ENCODE measurements at places on chromosomes 6 and 20.

DNA sequence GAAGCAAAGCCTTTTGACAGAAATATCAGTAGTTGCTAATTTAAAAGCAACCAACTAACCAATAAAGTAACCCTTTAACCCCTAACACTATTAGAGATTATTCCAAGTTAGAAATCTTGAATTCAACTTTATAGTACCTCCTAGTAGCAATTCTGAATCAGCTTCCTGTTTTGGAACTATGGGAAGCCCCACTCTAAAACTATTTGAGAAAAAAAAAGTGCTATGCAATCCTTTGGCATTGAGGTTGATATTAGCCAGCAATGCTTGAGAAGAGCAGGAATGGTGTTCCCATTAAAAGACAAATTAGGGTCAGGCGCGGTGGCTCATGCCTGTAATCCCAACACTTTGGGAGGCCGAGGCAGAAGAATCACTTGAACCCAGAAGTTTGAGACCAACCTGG lies 306.2 kb upstream of the ZFP64 start:
- DNase-seq: no peak

DNA sequence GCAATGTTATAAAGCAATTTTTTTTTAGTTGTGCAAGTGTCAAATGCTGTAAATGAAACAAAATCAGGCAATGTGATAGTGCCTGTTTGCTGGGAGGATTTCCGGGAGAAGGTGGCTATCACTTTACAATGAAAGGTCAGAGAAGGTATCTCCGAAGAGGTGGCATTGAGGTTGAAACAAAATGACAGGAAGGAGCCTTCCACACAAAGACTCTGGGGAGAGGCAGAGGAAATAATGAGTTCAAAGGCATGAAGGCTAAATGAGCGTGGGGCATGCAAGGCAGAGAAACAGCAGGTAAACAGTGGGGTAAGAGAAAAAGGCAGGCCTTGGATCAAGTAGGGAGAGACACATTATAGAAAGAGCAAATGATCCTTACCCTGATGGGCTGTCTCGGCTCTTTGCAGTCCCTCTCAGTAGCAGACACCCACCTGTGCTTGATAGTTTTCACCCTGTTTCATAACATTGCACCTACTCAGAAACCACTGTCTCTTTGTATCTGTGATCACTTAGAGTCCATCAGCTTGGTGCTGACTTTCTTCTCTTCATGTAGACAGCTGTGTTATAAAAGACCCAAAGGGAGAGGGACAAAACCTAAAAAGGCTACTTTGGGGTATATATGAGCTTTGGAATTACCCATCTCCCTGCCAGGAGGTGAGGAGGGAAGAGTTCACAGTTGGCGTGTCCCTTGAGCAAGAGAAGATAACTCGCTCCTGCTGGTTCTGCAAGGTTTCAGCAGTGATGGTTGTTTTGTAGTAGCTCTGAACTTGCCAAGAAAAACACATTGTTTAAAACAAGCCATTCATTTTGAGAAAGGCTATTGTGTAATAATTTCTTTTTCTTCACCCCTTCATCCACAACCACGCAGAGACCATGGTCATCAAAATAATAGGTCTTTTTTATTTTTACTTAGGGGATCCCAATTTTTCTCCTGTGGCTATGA lies 22.3 kb downstream of the NRN1 start:
- no peak for DNase-seq

DNA sequence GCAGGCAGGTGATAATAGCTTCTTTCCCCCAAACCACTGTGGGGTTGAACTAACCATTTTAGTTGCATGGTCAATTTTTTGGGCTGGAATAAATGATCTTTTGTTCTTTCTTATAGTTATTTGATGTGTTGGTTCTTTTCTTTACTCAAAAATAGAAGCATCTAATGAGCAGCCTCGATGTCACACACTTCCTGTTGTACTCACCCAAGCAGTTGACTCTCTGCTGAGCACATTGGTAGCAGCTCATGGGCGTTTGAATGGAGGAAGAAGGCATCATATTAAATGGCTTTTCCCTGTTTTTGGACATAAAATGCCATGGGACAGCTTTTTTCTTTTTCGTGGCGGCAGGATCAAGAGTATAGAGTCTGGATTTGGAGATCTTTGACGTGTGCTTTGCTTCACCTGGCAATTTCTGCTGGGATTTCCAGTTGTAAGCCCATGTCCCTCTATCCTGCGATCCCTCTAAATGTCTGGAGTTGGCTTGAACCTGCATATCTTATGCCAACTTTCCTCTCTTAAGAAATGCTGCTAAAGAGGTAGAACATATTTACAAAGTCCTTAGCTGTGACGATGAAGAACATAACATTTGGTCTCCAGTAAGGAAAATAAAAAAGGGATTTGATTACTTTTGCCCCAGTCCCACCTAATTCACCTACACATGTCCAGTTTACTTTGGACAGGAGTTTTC lies 268.3 kb downstream of the PRL start:
- DNase-seq: no peak

- DNase-seq: no peak
Observed at GRCh38 chr6:146127447-146128215, 98.8 kb downstream of the GRM1 start.

GRCh38 chr6:8361259-8361658 lies 74.1 kb downstream of the SLC35B3 start:
- no peak for DNase-seq

DNA sequence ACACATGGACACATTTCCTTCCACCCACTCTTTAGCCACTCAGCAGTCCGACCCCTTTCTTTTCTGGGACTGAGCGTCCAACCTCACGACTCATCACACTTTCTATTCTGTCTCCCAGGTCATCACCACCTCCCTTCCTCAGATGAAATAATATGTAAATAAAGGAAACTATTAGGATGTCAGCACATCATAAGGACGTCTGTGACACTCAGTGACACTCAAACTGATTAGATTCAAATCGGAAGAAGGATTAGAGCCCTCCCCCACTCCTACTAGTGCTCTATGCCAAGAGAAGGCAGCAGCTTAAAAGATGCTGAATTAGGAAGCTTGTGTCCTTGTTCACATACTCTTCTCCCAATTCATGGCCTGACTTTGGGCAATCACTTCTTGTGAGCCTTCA lies 113.6 kb downstream of the TNFRSF21 start:
- DNase-seq: no peak

DNA sequence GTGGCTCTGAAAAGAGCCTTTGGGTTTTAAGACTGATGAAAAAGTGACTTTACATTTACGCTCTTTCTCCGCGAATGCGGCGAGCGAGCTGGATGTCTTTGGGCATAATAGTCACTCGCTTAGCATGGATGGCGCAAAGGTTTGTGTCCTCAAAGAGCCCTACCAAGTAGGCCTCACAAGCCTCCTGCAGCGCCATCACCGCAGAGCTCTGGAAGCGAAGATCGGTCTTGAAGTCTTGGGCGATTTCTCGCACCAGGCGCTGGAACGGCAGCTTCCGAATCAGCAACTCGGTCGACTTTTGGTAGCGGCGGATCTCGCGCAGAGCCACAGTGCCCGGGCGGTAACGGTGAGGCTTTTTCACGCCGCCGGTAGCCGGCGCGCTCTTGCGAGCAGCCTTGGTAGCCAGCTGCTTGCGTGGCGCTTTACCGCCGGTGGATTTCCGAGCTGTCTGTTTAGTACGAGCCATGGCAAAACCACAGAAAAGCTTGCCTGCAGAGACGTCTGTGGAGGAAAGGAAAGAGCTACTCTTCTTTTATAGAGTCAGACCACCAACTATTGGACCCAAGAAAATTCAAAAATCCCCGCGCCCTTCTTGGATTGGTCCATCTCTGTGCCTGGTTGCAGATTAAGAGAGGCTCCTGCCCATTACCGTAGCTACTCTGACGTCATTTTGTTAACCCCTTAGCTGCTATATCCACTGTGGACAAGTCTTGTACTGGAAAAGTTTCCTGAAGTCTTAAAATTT lies 55.5 kb upstream of the HFE start:
- peak; percentile 92 for DNase-seq

DNA sequence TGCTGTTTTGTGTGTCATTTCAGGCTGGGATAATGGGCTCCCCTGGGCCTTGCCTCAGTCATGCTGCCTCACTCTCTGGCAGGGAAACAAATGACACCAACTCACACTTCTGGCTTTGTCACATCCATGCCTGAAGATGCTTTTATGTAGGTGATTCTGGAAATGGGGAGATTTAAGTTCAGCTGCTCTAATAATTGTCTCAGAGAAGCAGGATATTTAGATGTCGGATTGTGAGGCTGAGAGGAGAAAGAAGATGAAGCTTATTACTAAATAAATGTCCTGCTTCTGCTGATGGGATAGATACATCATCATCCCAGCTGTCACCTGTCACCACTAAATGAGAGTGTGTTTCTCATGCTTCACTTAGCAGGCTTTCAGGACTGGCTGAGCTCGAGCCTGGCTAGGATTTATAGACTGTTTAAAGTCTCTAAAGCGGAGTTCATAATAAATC lies 480.2 kb upstream of the SPTLC3 start:
- DNase-seq: no peak

GRCh38 chr6:142444376-142444775 lies 142.6 kb downstream of the ADGRG6 start:
- DNase-seq: no peak

DNA sequence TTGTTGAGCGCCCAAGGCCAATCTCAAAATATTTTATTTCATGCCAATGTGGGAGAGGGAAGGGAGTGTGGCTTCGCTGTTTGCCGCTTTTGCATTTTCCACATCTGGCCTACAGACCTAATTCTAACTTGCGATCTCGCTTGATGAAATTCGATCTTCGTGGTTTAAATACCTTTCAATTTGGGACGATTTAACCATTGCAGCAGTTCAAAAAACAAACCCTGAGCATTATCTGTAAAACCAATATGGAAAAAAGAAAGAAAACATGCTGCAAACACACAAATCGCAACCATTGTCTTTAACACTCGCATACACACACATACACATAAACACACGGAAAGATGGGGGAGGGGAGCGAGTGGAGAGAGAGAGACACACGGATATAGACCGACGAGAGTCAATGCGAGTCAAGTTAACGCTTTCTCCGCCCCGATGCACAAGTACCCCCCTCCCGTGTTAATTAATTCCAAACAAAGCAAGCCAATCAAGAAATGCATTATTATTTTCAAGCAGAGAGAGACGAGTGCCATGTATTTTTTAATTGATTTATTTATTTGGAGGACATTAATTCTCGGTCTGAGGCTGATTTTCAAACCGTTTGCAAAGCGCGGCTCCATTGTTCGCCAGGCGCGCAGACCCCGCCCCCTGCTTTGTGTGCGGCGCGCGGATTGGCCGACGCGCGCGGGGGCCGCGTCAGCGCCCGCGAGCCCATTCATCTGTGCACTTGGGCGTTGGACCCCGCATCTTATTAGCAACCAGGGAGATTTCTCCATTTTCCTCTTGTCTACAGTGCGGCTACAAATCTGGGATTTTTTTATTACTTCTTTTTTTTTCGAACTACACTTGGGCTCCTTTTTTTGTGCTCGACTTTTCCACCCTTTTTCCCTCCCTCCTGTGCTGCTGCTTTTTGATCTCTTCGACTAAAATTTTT lies at the start of gene MARCKS:
Gene MARCKS (plus strand): TSS at position 721 of the 931 bp plus-strand sequence. CDS start 401 bp downstream, outside the sequence.
- no peak for DNase-seq

DNA sequence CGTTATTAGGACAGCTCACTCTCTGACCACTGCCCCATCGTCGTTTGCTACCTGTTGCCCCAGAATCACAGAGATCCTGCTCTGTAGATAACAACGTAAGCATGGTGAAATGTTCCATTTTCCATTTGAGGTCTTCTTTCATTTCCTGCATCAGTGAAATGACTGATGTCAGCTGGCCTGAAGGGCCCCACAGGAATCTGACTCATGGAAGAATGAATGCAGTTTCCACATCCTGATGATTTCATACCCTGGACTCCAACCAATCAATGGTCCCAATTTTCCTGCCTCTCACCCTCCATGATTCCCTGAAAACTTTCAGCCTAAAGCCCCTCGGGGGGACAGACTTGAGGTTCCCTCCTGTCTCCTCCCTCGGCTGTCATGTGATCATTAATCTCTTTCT lies 394.4 kb upstream of the CDH4 start:
- DNase-seq: no peak

DNA sequence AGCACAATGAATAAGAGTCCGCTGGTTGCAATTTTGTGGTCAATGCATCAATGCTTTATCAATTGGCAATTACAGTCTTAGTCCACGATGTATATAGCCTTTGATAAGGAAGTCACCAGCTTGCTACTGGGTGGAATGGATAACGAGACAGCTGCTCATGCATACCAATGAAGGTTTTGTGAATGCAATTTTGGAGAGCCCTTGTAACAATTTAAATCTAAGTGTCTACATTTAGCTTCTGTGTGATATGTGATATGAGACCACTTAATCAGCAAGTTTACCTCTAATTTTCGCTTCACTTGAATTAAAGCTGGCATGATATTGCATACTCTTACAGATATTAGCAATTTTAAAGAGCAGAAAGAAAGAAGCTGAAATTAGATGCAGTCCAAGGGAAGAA lies 543.9 kb downstream of the RNF144B start:
- DNase-seq: no peak

GRCh38 chr6:8063761-8064637 lies at the start of gene BLOC1S5:
TSS of gene BLOC1S5 (minus strand) at chr6:8064389. CDS start at chr6:8064376, 13 bp downstream.
- DNase-seq: peak; percentile 89

DNA sequence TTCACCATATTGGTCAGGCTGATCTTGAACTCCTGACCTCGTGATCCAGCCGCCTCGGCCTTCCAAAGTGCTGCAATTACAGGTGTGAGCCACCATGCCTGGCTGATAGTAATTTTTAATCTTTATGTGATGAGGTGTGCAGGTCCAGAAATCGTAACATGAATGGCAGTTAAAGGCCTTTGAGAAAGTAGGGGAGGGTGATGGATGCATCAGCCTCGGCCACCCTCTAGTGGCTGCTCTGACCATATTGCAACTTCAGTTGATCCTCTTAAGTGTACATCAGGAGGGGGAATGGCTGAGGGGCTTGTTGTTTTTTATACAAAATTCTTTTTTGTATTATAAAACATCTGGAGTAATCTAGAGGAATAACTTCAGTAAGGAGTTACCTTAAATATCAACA lies 193.0 kb downstream of the ZFAND3 start:
- peak; percentile 9 for DNase-seq

GRCh38 chr6:40334496-40335270 lies 252.5 kb downstream of the LRFN2 start:
- no peak for DNase-seq

- DNase-seq: no peak
Observed at GRCh38 chr6:156113631-156114030, 658.0 kb upstream of the NOX3 start.

- DNase-seq: no peak
Observed at GRCh38 chr20:35048739-35049138, 43.9 kb downstream of the TRPC4AP start.

- DNase-seq: no peak
Observed at GRCh38 chr20:38114353-38114791, 50.7 kb downstream of the TGM2 start.

GRCh38 chr6:43623880-43624785 lies 4.9 kb downstream of the GTPBP2 start:
- DNase-seq: no peak

- no peak for DNase-seq
Observed at GRCh38 chr20:62977613-62978560, 25.4 kb downstream of the SLC17A9 start.

DNA sequence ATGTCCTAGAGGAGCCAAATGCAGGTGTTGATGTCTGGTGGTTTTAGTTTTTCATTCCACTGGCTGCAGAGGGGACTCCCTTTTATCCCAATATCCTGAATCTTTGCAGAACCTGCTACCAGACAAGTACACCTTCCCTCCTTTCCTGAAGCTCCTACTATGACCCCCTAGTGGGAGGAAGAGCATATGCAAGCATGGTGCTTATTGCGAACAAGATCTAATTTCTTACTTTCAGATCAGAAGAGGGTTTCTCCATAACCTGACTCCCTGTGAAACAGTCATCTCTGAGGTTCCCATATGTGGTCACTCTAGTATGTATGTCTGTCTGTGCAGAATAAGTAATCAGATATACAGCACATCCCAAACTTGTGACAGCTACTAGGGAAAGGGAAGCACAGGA lies 277.2 kb downstream of the ARHGAP18 start:
- DNase-seq: no peak

Measured in NT2/D1 (cell line).